ENCODE measurements at places on chromosomes 4 and X.

GRCh38 chrX:115564243-115564642 is 3.3 kb downstream of the PLS3 start:
- no peak overlapping the region for H3K4me3 ChIP-seq
- no peak overlapping the region for H3K27ac ChIP-seq
- peaks cover 23% of the 10 kb centered on the region for H3K27me3 ChIP-seq
- no peak for DNase-seq
- H3K4me1 ChIP-seq = no peaks in the 10 kb centered on the region

DNA sequence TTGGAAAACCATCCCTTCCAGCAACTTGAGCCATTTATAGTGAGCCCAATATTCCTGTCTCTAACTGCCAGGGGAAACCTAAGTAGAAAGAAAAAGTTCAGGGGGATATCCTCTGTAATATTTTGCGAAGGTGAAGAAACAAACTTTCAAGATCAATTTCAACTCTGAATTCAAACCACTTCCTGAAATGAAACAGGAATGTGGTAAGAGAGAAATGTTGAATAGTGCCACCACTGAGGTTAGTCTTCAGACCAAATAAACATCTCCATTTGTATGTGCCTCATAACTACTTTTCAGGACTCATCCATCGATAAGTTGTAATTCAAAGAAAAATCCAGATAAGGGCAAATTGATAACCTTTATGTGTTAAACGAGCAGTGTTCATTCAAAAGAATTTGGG is 128.7 kb downstream of the GABRB1 start:
- no peak for DNase-seq
- H3K4me1 ChIP-seq = peaks cover 5% of the 10 kb centered on the region
- H3K4me3 ChIP-seq = no peak overlapping the region
- H3K27ac ChIP-seq = no peak overlapping the region
- no peaks in the 10 kb centered on the region for H3K27me3 ChIP-seq

DNA sequence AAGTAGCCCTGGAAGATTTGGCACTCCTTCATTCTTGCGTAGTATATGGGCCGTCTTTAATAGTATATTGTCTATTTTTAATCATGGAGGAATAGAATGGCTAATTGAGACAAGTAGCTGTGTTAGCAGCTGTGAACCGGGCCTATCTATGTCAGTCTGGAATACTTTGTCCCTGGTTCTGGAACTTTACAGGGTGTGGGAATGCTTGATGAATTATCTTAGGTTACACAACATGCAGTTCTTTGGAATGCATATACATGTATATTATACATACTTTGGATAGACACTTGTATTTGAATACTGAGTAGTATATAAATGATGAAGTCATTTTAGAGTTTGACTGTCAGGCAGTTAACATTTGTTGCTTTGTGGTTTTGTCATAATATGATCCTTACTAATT is 37.4 kb downstream of the PDLIM5 start:
- no peaks in the 10 kb centered on the region for H3K36me3 ChIP-seq
- no peak overlapping the region for H3K4me3 ChIP-seq
- no peak overlapping the region for H3K27ac ChIP-seq
- no peak for DNase-seq

DNA sequence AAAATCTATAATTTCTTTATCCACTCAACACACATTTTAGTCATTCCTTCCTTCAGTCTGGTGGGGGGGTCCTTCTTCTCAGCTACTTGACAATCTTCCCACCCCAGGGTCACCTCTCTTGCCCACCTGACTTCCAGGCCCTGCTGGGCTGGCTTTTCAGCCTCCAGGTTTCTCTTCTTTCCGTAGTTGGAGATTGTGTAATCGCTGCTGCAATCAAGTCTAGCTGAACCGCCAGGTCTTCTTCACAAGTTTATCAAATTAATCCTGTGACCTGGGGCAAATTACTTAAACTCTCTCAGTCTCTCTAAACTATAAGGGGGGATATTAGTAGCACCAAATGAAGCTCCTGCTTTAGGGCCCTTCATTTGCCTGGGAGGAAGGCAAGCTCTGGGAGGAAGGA is 102.9 kb upstream of the TNIP3 start:
- no peak for DNase-seq
- no peak overlapping the region for H3K27ac ChIP-seq
- H3K27me3 ChIP-seq = peaks cover 2% of the 10 kb centered on the region
- H3K36me3 ChIP-seq = peaks cover 2% of the 10 kb centered on the region
- peaks cover 14% of the 10 kb centered on the region for H3K4me1 ChIP-seq

GRCh38 chr4:29066861-29067260 is 1653.3 kb upstream of the PCDH7 start:
- no peak overlapping the region for H3K4me3 ChIP-seq
- no peaks in the 10 kb centered on the region for H3K4me1 ChIP-seq
- no peaks in the 10 kb centered on the region for H3K36me3 ChIP-seq
- no peak for DNase-seq
- no peak overlapping the region for H3K27ac ChIP-seq

- H3K27ac ChIP-seq = peak overlapping the region; percentile 64
- DNase-seq = peak; percentile 30
- peaks cover 12% of the 10 kb centered on the region for H3K4me1 ChIP-seq
- peak overlapping the region; percentile 22 for H3K4me3 ChIP-seq
- H3K36me3 ChIP-seq = no peaks in the 10 kb centered on the region
These were observed 83.2 kb upstream of the SCML1 start for GRCh38 chrX:17654116-17654515.

Measured in T-helper 2 cell treated with Interferon-gamma antibody and Interleukin-4, amounts not matched to agents 5 μg/mL and 100 μg/mL, for 36 hours (primary cell).